ENCODE measurements at places on chromosomes 12 and 14.

GRCh38 chr14:50452979-50453705, 56.5 kb upstream of the CDKL1 start:
- DNase-seq, result no peak

GRCh38 chr12:102948941-102949352, 8.5 kb upstream of the ASCL1 start:
- DNase-seq, result peak; percentile 28

DNA sequence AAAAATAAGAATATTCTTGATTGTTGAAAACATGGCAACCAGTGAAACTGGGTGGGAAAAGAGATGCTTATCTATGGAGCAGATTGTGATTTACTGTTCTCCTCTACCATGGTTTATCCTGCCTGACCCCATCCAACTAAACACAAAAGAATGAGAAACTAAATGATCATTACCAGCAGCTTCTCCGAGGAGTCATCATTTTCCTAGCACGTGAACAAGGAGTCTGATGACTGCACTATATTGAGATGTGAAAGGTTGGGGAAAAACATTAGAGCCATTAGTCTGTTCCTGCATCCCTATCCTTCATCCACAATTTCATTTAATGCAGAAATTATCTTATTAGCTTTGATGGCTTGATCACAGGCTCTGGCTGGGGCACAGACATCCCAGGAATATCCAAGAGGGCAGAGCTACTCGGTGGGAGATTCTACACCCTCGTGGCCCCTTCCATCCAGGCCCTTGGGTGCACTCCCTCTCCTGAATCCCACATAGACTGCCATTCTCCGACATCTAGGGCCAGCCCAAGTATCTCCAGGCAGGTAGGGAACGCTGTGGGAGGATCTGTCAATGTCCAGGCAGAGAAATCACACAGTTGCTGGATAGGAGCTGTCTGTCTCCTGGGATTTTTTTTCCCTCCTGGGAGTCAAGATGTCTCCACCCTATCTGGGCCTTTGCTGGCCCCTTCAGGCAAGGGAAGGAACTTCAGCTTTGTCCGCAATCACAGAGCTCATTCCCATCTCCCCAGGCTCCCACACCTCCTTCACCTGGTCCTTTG, 43.3 kb upstream of the DHRS4 start:
- DNase-seq, result peak; percentile 72

- DNase-seq, result no peak
Observed at GRCh38 chr12:58248599-58248998, 307.2 kb downstream of the ATP23 start.

DNA sequence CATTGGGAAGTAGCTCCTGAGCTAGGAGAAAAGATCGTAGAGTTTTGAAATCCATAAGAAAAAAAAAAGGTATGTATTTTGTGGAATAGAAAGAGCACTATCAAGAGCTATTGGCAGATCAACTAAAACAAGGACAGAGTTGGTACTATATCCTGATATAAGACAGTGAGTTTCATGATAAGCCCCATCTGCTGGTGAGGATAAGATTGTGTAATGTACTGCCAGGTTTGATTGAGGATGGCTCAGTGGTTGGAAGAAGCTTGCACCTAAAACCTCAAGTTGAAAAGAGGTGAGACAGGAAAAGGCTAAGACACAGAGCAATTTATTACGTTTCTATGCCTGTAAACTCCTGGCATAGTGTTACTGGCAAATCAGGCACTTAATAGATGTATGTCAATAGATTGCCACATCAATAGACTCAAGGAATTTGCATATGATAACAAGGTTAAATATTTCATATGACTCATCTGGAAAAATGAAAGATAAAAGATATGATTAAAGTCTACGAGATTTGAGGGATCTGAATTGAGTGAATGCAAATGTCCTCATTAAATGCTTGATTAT, 525.6 kb downstream of the FLRT2 start:
- no peak for DNase-seq

GRCh38 chr14:94119071-94119470, 8.5 kb downstream of the IFI27 start:
- DNase-seq, result no peak

DNA sequence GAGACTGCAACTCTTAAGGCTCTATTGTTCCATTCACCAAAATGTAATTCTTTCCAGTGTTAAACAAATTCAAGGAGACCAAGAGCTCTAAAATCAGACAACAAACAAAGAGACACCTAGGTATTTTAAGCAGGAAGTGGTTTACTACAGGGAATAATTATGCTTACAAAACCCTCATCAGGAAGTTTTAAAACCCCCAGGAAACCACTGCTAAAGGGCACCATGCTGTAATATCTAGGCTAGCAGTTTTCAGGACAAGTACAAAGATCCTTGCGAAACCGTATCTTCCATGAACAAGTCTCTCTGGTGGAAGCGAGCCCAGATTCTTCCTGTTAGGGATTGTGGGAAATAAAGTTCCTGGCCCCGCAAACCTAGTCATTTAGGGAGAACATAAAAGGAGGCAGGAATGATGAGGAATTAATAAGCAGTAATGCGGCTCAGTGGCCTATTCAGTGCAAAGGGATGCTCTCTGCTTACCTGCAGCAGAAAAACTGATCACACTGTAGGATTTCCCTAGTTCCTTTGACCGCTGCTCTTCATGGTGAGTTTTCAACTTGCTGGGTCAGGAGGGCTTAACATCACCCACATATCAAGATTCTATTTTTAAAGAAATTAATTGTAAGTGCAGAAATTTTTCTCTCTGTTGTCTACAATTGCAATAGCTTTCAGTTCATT, 42.8 kb downstream of the ACSM4 start:
- DNase-seq, result no peak

- no peak for DNase-seq
Observed at GRCh38 chr12:122558745-122559641, 31.9 kb downstream of the KNTC1 start.

DNA sequence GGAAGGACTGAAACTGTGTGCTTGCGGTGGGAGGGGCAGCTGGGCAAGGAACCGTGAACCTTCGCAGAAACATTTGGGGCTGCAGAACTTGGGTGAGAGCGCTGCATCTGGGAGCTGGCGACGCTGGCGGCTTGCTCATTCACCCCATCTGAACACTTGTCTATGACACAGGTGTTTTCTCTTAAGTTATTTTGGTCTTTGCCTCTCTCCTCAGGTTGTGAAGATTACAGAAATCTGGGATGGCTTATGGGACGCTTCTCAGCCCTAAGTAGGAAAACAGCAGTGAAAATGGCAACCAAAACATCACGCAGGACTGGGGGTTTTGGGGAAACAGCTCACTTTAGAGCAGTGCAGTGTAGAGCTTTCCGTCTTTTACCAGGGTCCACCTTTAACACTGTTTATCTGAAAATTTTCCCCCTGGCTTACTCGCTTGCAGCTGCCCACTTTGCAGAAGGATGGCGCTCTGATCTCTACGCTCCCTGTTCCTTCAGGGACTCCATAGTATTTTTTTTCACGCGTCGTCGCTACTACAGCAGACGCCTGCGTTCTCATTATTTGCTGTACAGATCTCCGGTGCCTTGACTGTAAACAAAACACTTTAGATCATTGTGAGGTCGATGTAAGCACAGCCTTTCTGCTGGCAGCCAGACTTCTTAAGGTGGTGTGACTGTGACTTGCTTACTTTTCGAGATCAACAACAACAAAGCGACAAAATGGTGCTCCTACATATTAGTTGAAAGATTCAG, 2.7 kb upstream of the CDKN1B start:
- DNase-seq, result peak; percentile 38

- DNase-seq, result no peak
Observed at GRCh38 chr12:104758771-104759170, 199.3 kb downstream of the SLC41A2 start.

DNA sequence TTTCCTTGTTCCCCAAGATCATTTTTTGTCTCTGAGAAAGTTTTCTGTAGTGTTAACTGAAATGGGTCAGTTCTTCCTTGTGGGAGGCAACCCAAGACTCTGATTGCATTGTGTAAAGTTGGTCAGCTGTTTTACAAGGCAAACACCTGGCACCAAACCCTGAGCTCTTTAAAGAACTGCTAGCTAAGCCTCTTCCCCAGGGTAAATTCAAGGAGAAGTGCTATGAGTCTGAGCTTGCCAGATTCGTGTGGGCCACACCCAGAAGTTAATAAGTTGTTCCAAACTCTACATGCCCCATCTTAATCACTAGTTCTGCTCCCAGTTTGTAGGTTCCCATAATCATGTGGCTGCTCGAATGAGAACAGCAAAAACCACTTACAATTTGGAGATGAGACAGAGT, 214.5 kb downstream of the BTG1 start:
- DNase-seq, result no peak

- no peak for DNase-seq
Observed at GRCh38 chr12:19940267-19940666, 428.1 kb upstream of the PDE3A start.

DNA sequence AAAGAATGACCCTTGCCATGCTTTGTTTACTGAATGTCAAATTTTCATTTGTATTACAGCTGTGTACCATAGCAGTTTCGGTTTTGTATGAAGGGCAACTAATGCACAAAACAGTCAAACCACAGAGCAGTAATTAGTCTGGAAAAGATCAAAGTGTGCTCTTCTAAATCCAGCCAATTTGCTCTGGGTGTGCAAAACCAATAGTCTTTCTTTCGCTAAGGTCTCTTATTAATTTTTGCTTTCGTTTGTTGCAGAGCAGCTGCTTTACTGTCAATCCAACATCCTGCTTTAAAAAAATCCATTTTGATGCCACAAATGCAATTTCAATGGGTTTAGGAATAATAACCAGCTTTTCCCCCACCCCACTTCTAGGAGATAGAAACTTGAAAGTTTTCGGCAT, 114.2 kb downstream of the BRMS1L start:
- DNase-seq, result no peak

GRCh38 chr12:66288121-66288520, 14.2 kb upstream of the HELB start:
- no peak for DNase-seq

DNA sequence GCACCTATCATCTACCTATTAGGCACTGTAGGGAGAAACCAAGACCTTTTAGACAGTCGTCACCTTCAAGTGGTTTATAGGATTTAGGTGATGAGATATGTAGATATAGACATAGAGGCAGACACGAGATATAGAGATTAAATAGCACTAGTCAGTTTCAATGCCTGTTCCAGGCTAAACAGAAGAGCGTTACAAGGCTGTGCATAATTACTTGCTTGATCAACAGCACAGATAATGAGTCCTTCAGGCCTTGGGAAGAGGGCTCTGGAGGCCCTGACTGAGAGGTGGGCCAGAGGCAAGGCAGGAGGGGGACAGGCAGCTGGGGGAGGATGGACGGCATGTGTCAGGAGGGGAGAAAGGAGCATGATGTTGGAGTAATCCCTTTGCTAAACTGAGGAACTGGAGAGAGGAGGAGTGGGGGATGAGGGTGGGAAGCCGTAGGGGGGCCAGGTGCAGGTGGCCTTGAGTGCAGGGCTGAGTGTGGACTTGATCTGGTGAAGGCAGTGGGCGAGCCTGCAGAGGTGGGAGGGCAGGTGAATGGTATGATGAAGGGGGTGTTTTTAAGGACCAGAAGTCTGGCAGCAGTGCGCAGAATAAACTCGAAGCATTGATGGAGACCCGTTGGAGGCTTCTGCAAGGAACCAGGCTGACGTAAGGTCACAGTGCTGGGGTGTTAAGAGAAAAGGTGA, 43.9 kb upstream of the ATP23 start:
- DNase-seq, result no peak

DNA sequence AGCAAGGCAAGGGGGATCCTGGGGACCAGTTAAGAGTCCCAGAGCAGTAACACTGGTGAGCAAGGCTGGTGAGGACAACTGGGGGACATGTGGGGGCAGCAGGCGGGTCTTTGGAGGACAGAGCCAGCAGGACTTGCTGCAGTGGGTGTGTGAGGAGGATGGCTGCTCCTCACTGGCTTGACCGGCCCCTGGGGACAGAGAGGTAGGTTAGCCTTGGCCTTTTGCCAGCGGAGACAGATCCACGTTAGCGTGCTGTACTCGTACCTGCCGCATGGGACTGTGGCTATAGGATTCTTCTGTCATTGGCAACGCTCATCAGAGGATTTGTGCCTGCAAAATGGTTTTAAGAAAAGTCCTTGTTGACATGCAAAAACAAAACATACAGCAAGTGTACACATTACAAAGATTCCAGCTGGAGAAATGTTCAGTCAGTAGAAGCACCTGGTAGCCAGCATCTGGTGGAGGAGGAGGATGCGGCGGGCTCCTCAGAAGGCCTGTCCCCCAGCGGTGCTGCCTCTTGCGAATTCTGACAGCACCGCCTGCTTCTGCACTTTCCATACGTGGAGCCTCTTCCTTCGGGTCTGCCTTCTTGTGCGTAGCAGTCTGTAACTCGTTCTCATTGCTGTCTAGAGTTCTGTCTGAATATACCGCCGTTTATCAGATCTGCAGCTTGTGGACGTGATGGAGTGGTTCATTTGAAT, 91.3 kb downstream of the EP400 start:
- DNase-seq, result no peak

- no peak for DNase-seq
Observed at GRCh38 chr14:87278415-87278814, 714.6 kb downstream of the GALC start.

DNA sequence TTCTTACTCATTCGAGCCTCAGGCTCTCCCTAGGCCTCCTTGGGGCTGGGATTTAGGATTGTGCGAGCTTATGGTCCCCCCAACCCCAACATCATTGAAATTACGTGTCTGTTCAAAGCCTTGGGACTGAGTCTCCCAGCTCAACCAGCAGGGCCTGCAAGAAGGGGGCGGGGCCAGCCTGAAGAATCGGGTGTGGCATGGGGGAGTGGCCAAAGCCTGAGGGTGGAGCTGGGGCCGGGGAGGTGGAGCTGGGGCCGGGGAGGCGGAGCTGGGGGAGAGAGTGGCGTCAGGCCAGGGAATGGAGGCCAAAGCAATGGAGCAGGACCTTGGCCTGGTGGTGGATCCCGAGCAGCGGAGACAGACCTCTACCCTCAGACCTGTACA, 24.3 kb upstream of the HSPB8 start:
- DNase-seq, result peak; percentile 54

DNA sequence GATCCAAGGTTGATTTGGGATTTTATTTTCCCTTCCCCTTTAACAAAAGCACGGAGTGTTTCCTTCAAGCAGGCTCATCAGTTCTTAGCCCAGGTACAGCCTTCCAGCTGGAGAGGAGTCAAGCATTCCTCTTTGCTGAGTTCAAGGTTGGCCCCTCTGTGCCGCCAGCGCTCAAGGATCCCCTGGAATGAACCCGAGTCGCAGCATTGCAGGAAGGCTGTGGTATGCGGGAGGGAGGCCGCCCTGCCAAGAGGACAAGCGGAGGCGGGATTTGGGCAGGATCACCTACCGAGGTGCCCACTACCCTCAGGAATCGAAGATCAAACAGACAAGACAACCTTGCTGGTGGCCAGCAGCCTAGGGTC, 53.9 kb upstream of the NCOR2 start:
- no peak for DNase-seq

- DNase-seq, result no peak
Observed at GRCh38 chr14:105387530-105387922, 10.8 kb upstream of the TEX22 start.
